ENCODE measurements at places on chromosomes 7 and 10.

- peak; percentile 25 for DNase-seq
Measured at GRCh38 chr10:44864051-44864450, 47.1 kb upstream of the TMEM72 start.

DNA sequence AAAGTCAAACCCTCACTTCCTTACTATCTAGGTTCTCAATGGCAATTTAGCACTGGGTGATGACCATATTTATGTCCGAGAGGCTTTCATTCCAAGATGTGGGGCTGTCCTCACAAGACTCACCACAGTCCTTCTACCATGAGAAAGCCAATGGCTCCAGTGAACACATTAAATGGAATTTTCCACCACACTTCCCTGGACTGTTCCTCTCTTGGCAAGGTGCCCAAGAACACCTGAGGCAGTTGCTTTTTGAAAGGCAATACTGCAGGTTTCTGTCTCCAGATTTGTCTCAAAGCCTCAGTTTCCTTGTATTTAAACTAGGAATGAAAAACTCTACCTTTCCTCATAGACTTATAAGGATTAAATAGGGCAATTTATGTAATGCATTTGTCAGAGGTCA, 24.2 kb downstream of the AFAP1L2 start:
- no peak for DNase-seq

DNA sequence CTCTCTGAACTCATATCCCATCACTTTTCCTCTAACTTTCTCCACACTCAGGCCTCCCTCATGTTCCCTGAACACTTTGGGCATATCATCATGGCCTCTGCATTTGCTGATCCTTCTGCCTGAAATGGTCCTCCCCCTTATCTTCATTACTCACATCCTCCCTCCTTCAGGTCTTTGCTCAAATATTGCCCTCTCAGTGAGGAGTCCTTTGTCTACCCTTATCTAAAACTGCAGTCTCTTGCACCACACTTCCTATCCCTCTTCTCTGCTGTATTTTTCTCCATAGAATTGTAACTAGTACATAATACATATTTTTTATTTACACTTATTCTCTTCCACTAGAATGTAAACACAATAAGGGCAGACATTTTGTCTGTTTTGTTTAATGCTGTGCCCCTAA, 41.7 kb downstream of the DNAJC1 start:
- DNase-seq: no peak

GRCh38 chr10:66762218-66762729, 163.6 kb upstream of the LRRTM3 start:
- DNase-seq: no peak

DNA sequence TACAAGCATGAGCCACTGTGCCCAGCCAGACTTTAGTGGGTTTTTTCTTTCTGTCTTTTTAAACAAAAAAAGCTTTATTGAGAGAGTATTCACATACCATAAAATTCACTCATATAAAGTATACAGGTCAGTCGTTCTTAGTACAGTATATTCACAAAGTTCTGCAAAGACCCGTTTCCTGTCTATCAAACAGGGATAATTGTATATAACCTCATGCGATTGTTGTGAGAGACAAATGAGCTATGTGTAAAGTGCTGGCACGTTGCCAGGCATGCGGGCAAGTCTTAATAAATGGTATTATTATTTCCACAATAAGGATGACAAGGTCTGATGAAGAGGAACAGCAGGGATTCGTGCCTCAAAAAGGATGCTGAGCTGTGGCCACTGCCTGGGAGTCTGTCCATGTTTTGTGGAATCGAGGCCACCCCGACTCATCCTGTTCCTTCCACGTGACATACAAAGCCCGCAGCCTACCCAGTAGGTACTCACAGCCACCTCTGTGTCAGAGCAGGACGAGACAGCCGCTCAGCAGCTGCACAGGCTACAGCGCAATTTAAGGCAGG, 51.6 kb downstream of the SMKR1 start:
- peak; percentile 73 for DNase-seq

- DNase-seq: no peak
Measured at GRCh38 chr10:92505044-92505443, 68.8 kb downstream of the IDE start.

GRCh38 chr7:105322655-105323277, 66.0 kb downstream of the SRPK2 start:
- no peak for DNase-seq

- no peak for DNase-seq
Measured at GRCh38 chr10:34886906-34887642, 72.0 kb upstream of the PARD3 start.

DNA sequence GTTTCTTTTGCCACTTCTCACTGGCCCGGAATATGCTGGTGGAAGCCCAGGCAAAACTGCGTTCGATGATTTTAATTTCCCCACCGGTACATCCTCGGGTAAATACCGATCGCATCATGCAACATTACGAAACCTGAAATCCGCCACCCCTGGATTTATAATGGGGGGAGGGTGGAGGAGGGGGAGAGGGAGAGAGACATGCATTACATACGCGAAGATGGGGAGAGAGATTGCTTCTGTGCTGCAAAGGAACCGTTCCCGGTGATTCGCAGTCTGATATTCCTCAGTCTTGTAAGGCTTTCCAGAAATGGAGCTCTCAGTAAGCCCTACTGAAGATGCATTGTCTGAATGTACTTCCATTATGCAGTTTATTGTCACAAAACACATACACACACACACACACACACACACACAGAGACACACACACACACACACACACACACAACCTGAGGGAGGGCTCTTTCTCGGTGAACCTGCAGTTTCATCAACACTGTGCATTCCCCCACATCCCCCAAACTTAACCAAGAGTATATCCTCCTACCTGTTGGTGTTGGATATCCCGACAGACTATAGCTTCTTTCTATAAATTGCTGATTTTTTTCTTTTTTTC, 741 bp downstream of the GPR85 start:
- DNase-seq: no peak

DNA sequence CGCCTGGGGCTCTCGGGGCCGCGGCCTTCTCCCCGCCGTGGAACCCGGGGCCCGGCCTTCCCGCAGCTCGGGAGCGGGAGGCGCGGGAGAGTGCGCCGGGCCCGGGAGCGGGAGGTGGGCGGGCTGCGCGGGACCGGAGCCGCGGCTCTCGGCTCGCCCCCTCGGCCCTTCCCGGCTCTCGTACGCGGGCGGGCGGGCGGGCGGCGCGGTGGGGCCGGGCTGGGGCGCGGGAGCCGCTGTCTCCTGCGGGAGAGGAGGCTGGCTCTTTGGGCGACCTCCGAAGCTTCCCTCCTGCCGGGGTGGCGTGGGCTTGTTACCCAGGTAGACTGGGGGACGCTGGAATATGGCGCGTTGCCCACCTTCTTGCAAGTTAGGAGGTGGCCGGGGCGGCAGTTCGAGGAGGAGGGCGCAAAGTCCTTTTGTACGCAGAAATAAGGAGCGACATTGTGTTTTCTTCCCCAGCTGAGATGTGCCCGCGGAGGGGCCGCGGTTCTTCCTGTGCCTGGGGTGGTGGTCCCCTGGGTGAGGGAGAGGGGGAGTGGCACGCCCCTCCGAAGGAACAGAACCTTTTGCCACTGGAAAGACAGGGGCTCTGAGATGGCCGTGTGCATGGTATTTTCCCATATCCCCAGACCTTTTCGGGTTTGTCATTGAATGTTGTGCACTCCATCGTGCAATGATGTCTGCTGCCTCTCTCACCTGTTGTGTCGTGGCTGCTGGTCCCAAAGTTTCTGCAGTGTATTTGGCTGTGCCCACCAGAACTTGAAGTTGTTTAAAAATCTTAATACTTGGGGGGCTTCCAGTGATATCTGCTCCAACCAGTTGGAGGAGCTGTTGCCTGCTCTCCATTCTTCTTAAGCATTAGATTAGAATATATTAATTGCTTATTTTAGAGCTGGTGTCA, 844 bp downstream of the NRF1 start:
- no peak for DNase-seq

- DNase-seq: no peak
Measured at GRCh38 chr10:102016416-102016815, 39.6 kb downstream of the ARMH3 start.

- DNase-seq: peak; percentile 84
Measured at GRCh38 chr7:106717955-106718871, 57.3 kb upstream of the CCDC71L start.

DNA sequence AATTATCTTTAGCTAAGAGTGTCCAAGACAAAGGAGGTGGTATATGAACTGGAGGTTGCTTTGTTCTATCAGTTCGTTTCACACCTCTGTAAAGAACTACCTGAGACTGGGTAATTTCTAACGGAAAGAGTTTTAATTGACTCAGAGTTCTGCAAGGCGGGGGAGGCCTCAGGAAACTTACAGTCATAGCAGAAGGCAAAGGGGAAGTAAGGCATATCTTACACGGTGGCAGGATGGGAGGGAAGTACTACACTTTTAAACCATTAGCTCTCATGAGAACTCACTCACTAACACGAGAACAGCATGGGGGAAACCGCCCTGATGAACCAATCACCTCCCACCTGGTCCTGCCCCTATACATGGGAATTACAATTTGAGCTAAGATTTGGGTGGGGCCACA, 1202.3 kb upstream of the LRRTM3 start:
- DNase-seq: no peak

- no peak for DNase-seq
Measured at GRCh38 chr10:46559231-46559671, 2.8 kb upstream of the GPRIN2 start.

DNA sequence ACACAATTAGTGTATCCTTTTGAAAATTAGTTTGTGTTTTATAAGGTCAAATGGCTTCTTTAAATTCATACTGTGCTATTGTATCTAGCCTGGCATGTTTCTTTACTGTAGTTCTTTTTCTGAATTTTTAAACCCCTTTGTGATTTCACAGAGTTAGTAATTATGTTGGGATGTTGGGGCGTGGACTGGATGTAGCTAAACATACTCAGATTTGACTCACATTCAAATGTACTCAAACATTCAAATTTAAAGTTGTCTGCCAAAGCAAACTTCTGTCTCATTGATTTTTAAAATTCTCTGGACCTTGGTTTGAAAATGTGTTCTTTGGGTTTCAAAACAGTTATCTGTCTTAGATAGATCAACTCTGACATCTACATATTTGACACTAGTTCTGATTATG, 7.2 kb upstream of the NRP1 start:
- DNase-seq: no peak

GRCh38 chr10:44827431-44828006, 83.6 kb upstream of the TMEM72 start:
- peak; percentile 48 for DNase-seq

DNA sequence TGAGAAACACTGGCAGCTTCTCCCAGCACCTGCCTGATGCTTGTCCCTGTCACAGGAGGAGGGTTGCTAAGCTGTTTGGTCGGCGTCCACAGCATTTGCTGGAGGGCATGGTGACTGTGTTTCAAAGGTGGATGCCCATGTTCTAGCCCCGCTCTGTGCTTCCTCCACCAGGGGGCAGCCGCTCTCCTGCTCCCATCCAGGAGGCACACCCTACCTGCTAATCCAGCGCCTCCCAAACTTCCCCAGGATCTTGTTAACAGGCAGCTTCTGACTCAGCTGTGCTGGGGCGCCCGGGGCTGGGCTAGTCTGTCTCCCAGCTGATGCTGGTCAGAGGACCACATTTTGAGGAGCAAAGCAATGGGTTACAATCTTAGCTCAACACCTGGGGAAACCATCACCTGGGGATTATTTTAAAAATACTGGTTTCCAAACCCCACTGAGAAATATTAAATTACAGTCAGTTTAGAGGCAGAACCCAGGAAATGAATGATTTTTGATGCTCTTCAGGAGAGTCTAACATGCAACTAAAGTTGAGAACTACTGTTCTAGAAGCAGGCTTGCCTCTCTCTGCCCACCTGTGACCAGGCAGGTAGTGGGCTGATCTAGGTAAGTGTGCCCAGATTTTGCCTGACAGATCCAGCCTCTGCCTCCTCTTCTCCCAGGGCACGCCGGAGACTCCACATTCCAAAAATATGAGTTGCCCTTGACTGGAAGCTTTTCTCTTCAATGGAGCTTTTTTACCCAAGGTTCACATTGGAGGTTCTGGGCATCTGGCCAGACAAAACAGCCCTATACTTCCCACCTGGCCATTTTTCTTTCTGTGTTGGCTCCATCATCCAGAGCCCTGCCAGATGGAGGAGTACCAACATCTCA, 92.7 kb upstream of the GPR26 start:
- DNase-seq: peak; percentile 17

DNA sequence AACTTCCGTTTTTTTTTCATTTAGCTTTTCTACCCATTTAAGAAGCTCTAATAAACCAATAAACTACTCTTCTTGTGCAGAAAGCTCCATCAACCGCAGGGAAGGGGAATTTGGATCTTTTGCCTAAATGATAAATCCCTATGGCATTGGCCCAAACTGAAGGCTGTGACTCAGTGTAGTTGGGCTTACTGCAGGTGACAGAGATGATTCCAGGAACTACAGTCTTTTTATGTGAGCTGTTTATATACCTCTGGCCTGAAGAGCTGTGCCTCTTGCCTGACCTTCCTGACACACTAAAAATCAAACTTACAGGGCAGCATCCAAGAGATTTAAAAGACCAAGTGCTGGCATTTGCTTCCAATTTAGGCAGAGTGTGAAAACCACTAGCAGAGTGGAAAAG, 25.2 kb downstream of the ABCB1 start:
- DNase-seq: no peak

DNA sequence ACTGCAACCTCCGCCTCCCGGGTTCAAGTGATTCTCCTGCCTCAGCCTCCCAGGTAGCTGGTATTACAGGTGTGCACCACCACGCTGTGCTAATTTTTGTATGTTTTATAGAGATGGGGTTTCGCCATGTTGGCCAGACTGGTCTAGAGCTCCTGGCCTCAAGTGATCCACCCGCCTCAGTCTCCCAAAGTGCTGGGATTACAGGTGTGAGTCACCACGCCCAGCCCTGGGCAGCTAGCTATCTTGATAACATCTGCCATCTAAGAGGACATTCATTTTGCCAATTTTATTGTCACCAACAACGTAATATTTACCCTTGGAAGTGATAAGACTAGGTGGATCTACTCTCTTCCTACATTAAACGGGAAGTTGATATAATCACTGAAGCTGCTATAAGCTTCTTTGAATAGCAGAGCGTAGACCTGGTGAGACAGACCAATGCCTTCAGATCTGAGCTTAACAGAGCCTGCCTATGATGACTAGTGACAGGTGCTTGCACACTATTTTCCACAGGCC, 39.7 kb upstream of the SLC35B4 start:
- no peak for DNase-seq

DNA sequence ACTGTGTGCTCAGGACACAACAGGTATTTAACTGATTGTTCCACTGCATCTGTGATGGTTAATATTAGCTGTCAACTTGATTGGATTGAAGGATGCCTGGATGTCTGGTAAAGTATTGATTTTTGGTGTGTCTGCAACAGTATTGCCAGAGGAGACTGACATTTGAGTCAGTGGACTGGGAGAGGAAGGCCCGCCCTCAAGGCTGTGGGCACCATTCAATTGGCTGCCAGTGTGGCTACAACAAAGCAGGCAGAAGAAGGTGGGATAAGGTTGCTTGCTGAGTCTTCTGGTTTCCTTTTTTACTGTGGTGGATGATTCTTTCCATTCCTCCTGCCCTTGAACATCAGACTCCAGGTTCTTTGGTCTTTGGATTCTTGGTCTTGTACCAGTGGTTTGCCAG, 137.1 kb upstream of the FAM13C start:
- DNase-seq: peak; percentile 6
